Hematopoietic multipotent progenitor cell treated with erythropoietin and hydrocortisone succinate and interleukin-3 and kit ligand, for 4 days (in vitro differentiated cells): ENCODE measurements at places on chromosomes 7 and 10.

DNA sequence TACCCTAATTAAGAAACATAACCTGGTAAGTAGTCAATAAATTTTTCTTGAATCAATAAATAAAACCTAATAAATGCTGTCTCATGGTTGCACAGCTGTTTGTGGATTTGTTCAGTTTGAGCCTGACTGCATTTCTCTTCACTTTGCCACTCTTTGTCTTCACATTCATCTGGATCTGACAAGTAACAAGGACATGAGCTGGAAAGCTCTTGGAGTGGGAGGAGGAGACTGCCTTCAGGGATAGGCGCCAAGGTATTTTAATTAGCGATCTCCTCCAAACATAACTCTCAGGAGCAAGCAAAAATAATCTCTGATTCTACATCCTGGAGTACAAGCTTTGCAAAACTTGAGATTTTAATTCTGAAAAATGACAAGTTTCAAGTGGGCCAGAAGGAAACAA, 251.0 kb downstream of the BMPER start:
- no peak for DNase-seq

- DNase-seq = no peak
Observed at GRCh38 chr10:23453465-23453864, 14.6 kb downstream of the OTUD1 start.

DNA sequence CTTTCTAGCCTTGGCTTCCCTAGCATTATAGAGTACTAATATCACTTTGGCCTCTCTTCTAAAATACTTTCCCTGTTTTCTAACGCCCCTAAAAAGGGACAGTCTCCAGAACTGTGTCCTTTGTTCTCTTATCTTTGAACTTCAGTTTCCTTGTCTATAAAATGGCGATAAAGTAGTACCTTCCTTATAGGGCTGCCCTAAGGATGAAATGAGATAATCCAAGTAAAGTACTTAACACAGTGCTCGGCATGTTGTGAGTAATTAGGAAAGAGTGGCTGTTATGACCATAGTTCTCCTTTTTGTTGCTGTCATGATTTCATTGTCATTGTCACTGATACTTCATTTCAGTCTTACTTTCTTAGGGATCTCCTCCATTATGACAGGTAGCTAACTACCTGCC, 114.7 kb downstream of the EXOC4 start:
- DNase-seq = no peak

DNA sequence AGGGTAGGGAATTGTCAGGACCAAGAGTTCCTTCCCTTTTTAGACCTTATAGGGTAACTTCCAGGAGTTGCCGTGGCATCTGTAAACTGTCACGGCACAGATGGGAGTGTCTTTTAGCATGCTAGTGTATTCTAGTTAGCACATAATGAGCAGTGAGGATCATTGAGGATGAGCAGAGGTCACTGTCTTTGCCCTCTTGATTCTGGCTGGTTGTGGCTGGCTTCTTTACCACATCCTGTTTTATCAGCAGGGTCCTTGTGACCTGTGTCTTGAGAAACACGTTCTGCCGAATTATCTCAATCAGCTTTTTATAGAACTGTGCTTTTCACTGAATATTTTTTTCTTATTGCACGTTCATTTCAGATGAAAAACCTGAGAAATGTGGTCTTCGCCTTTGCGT, 41.5 kb downstream of the MINPP1 start:
- DNase-seq = peak; percentile 89

DNA sequence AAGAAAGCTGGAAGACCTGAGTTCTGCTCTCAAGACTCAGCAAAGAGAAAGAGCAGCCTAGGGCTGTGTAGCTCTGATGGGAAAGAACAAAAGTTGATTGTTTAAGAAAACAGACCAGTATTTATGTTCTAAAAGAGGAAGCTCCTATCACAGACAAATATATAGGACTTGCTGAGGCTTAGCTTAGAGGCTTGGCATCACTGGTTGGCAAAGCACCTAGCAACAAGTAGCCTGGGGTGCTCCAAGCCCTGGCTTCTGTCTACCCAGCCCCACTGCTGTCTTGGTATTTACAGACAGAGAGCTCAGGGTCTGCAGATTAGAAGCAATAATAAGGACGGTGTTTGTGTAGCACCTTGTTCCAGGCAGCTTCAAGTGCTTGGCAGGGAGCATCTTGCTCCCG, 36.9 kb upstream of the CCDC3 start:
- peak; percentile 17 for DNase-seq

- DNase-seq = no peak
Observed at GRCh38 chr10:118835682-118836326, 81.0 kb upstream of the CACUL1 start.

- DNase-seq = no peak
Observed at GRCh38 chr10:9028231-9028630, 973.7 kb downstream of the GATA3 start.

- DNase-seq = no peak
Observed at GRCh38 chr10:3750006-3750816, 34.8 kb downstream of the KLF6 start.

DNA sequence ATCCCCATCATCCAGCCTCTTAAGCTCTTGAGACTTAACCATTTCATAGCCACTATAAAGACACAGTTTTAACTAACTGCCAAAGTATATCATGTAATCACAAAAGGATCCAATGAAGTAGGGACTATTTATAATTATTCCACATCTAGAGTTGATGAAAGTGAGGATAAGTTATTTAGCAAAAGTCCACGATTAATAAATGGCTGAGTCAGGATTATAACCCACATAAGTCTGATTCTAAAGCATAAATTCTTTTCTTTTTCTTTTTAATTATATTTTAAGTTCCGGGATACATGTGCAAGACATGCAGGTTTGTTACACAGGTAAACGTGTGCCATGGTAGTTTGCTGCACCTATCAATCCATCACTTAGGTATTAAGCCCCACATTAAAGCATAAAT, 166.1 kb downstream of the PPP1R3A start:
- DNase-seq = no peak

DNA sequence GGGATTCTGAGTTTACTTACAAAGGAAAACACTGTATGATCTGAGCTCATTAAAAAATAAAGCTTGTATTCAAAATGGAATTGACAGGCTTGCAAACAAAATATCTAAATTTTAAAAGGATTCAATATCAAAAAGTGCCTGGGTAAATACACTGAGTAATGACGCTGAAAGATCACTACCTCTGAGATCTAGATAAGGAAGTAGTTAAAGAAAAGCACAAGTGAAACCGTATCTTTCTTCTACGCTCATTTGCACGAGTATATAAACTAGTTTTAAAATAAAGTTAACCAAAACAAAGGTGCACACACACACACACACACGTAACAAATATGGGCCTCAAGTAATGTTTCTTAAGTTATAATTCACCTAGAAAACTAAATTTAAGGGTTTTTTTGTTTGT, 93.4 kb downstream of the SNX13 start:
- DNase-seq = no peak

DNA sequence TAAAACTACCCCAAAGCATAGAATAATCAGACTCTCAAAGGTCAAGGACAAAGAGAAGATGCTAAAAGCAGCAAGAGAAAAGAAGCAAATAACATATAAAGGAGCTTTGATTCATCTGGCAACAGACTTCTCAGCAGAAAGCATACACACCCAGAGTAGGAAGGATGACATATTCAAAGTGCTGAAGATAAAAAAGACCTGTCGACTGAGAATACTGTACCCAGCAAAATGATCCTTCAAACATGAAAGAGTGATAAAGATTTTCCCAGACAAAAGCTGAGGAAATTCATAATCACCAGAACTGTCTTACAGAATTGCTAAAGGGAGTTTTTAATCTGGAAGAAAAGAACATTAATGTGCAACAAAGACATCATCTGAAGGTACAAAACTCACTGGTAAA, 14.9 kb downstream of the KCNK18 start:
- no peak for DNase-seq

- DNase-seq = no peak
Observed at GRCh38 chr10:4086131-4086898, 301.3 kb upstream of the KLF6 start.

- DNase-seq = no peak
Observed at GRCh38 chr10:76778914-76779795, 858.5 kb downstream of the KCNMA1 start.

GRCh38 chr7:94395141-94396036, 694 bp downstream of the COL1A2 start:
- peak; percentile 85 for DNase-seq

DNA sequence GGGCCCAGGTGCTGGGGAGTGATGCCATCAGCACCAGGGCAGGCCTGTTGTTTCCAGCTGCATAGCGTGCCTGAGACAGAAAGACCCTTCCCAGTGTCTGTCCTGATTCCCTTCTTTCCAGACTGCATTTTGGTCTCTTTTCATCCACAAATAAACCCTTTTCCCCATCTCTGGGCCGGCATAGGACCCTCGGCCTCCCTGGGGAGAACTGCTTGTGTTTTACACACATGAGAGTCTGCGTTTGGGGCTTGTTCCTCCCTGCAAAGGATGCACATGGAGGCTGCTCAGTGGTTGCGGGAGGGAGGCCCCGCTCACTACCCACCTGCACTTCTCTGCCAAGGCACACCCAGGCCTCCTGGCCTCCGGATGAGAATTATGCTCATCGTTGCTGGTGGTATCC, 5.8 kb upstream of the MMP21 start:
- DNase-seq = no peak

DNA sequence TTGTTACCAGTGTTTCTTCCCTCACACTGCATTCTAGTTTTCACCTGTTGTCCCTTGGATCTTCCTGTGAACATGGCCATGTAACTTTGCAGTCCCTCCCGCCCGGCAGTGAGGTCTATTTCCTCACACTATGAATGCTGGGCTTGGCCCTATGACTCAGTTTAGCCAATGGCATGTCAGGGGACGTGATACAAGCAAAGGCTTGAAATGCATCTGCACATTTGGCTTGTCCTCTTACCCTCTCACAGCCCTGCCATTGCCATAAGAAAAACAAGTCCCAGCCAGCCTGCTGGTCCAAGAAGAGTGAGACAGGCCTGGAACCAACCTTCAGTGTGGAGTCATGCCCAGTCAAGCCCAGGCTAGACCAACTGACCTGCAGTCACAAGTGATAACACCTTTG, 17.1 kb upstream of the EZH2 start:
- DNase-seq = no peak

GRCh38 chr10:131176907-131177306, 134.6 kb downstream of the TCERG1L start:
- DNase-seq = no peak

DNA sequence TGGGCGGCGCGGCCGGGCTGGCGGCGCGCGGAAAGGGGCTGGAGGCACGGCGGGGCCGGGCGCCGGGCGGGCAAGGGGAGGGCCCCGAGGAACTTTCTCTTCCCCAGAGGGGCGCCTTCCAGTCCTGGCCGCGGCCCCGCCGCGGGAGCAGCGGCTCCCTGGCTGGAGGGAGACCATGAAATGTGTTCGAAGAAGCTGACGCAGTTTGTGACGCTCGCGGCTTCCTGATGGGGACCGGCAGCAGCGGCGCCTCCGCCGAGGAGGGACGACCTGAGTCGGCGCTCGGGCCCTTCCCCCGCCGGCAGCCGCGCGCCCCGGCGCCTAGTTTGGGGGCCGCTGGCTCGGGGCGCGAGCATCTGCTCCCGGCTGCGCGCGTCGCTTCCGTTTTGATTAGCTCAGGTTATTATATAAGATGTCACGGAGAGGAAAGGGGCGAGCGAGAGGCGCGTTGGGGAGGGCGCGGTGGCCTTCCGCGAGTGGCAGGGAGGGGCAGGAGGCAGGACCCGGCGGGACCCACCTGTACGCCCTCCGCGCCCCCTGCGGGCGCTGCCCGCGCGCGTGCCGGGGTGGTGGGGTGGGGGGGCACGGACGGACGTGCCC, 57.1 kb upstream of the PCGF5 start:
- DNase-seq = peak; percentile 84

DNA sequence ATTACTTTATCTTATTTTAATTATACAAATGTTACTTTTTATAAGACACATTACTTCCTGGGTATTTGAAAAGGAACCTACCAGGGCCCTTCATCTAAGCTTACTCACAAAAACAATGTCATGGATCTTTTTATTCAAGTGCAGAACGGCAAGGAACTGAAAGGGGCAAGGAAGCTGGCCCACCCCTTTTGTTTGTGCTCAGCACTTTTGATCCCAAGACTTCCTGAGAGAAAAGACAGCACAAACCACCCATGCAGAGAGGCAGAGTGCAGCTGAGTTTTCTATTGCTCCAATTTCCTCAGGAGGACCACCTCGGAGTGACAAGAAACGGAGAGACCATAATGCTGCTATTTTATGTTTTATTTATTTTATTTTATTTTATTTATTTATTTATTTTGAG, 232.0 kb upstream of the NRP1 start:
- DNase-seq = no peak

GRCh38 chr7:69937097-69937496, 338.8 kb downstream of the AUTS2 start:
- no peak for DNase-seq

- DNase-seq = no peak
Observed at GRCh38 chr7:7212612-7213011, 30.3 kb downstream of the C1GALT1 start.

GRCh38 chr7:27737616-27738015, 2.3 kb upstream of the TAX1BP1 start:
- no peak for DNase-seq

DNA sequence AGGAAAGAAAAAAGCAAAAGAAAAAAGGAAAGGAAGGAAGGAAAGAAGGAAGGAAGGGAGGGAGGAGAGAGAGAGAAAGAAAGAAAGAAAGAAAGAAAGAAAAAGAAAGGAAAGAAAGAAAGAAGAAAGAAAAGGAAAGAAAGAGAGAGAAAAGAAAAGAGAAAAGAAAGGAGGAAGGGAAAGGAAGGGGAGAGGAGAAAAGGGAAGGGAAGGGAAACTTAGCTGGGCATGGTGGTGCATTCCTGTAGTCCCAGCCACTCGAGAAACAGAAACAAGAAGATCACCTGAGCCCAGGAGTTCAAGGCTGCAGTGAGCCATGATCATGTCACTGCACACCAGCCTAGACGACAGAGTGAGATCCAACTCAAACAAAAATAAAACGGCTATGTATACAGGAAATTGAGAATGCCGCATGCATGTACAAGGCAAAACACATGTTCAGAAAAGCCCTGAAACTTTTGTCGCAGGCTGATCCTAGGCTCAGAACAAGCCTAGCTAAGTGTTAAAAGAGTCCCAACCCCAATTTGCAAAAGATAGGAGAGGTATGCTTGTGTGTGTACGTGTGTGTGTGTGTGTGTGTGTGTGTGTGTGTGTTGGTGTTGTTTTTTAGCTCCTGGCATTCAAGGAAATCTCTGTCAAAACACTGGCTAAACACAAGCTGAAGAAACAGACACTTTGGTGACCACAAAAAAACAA, 6.6 kb upstream of the NPC1L1 start:
- no peak for DNase-seq

- DNase-seq = no peak
Observed at GRCh38 chr10:97002670-97003069, 170.6 kb downstream of the LCOR start.

- no peak for DNase-seq
Observed at GRCh38 chr10:83673316-83673715, 466.0 kb upstream of the GHITM start.

GRCh38 chr10:77501152-77501845, 136.3 kb downstream of the KCNMA1 start:
- DNase-seq = no peak

GRCh38 chr10:93088466-93088865, 14.8 kb downstream of the CYP26A1 start:
- DNase-seq = no peak

- no peak for DNase-seq
Observed at GRCh38 chr7:68148440-68148839, 1151.8 kb downstream of the TYW1 start.
